Caco-2 (cell line): ENCODE measurements at places on chromosomes 1 and 21.

GRCh38 chr1:83999316-83999819, 436 bp upstream of the TTLL7 start:
- peak; percentile 65 for DNase-seq

GRCh38 chr21:17823846-17824245, 4.7 kb upstream of the C21orf91 start:
- DNase-seq, result no peak

GRCh38 chr1:236027104-236027503, 37.8 kb downstream of the NID1 start:
- no peak for DNase-seq

DNA sequence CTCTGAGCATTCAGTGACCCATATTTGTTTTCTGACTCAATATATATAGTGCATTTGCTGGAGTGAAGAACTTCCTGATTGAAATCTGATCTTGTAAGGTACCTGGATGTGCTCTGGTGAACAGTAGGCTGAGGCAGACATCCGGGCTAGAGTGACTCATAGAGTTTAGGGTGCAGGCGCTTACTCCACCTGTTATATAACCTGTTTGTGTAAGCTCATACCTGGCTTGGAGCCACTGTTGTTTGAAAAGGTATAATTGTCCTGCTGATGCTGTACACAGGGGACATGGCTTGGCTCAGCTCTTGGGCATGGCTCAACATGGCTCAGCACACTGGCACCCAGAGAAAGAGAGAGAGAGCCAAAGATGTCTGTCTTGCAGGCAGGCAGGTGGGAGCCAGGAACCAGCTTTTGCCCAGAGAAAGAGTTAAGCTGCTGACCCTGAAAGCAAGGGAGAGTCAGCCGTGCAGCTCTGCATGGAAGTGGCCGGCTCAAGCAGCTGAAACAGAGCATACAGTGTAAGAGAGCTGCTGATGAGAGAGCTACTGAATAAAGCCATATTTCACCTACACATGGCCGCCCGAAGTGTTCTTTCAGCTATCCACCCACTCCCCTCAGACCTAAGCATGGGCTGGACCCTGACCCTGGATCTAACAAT, 43.2 kb downstream of the GJA5 start:
- DNase-seq, result no peak

GRCh38 chr1:150516616-150517015, 1.1 kb downstream of the FALEC start:
- no peak for DNase-seq

DNA sequence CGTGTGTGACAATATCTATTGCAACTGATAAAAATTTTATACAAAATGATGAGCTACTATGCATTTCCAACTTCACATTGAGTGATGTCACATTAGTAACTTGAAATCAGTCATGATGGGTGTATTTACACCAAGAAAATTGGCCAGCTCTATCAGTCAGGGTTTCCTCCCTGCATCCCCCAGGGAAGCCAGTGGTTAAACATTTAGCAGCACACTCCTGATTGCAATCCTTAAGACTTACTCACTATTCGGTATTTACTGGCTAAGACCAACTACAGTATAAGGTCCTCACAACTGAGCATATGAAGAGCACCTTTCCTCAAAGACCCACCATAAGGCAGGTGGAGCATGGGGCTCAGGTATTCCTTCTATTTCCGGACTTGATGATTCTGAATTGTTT, 41.3 kb upstream of the PTGFRN start:
- DNase-seq, result no peak

DNA sequence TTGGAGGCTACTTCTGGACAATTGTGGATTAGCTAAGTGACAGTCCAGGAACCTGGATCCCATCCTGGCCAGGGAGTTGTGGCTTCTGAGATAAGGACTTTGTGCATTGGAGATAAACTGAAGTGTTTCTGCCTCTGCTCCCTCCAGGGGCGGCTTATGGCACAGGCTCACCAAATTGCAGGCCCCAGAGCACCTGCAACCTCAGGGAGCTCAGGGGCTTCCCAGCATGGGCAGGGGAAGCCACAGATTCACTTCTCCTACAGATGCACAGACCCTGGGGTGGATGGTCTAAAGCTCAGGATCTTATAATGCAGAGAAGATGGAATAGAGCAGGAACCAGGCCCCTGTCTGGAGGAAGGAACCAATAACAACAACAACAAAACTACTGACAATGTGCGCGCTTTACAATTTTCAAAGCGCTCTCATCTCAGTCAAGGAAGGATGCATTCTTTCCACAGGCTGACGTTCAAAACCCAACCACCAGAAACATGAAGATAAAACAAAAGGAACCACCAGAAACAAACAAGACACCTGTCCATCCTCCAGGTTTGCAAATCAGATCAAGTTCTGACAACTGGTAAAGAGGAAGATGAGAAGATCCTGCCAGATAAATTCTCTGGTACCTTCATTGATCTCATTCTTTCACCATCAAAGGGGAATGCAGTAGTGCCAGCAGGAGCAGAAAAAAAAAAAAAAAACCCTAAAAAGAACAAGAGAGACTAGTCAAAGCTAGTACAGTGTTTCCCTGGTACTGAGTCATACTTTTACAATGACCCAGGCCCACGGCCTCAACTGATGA, 121.0 kb upstream of the IRF2BP2 start:
- no peak for DNase-seq

- DNase-seq, result peak; percentile 85
These were observed 19.5 kb downstream of the TEX35 start for GRCh38 chr1:178532392-178532791.

- no peak for DNase-seq
These were observed 1.2 kb downstream of the HDGF start for GRCh38 chr1:156750191-156750672.

GRCh38 chr1:220906561-220907334, 27.5 kb downstream of the HLX start:
- DNase-seq, result no peak
